ELR (cell line): ENCODE measurements at places on chromosomes 3 and 15.

DNA sequence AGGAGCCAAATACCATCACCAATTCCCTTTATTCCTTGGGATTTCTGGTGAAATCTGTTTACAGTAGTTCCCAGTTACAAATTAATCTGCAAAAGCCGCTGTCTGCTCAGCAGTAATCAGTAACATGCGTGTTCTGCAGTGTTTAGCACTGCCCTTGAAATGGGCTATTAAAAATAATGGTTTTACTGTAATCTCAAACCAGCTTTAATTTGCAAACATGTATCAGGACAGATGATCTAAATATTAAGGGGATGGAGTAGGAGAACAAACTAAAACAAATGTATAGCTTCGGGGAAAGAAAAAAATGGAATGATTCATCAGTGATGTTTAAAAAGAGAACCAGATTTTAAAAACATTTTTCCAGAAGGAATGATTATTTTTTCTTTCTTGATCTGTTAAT, 513.2 kb downstream of the MECOM start:
- no peak for DNase-seq

GRCh38 chr3:155307183-155307582, 13.7 kb upstream of the STRIT1 start:
- no peak for DNase-seq

GRCh38 chr3:9351709-9352126, 11.1 kb upstream of the THUMPD3 start:
- no peak for DNase-seq

GRCh38 chr3:142595951-142596725, at the start of gene PLS1:
Gene PLS1, plus strand, starts transcription at chr3:142596393. Its CDS starts 67,845 bp downstream, at chr3:142664238.
- peak; percentile 90 for DNase-seq

GRCh38 chr3:163347944-163348343, 1730.4 kb downstream of the SI start:
- no peak for DNase-seq

DNA sequence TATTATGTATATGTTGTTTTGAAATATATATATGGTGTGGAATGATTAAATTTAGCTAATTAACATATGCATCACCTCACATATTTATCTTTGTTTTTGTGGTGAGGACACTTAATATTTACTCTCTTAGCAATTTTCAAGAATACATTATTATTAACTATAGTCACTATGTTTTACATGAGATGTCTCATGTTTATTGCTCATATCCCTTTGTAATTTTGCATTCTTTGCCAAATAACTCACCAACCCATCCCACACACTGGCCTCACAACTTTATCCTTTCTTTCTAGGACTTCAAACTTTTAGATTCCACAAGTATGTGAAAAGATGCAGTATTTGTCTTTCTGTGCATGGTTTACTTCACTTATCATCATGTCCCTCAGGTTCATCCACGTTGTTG, 950.2 kb upstream of the CADM2 start:
- no peak for DNase-seq
